Stimulated activated CD4-positive, alpha-beta T cell treated with anti-CD3 and anti-CD28 coated beads, Interleukin-15, amount 100 ng/mL, for 48 hours (primary cell): ENCODE measurements at places on chromosomes 13 and 19.

DNA sequence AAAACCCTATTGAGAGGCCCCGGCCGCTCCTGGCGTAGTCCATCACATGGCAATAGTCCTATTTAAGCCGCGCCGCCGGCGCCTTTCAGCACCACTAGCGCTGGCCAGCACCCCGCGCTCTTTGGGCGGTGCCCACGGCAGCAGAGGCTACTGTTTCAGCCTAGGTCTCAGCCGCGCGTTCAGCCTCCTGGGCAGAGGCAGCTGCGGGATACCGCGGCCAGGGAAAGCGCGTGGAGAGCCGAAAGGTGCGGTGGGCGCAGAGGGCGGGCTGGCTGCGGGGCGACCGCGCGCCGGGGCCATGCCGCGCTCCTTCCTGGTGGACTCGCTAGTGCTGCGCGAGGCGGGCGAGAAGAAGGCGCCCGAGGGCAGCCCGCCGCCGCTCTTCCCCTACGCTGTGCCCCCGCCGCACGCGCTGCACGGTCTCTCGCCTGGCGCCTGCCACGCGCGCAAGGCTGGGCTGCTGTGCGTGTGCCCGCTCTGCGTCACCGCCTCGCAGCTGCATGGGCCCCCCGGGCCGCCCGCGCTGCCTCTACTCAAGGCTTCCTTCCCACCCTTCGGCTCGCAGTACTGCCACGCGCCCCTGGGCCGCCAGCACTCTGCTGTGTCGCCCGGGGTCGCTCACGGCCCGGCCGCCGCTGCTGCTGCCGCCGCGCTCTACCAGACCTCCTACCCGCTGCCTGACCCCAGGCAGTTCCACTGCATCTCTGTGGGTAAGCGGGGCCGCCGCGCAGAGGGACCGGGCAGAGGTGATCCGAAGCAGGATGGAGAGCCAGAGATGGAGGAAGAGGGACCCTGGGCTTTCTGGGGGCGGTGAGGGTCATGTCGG lies at the start of gene GSX1:
Gene GSX1 (plus strand): TSS at position 91 of the 826 bp plus-strand sequence. CDS start 208 bp downstream, at position 299.
- peak; percentile 19 for DNase-seq

GRCh38 chr19:6066661-6067646 lies 43.3 kb downstream of the RFX2 start:
- DNase-seq: no peak

DNA sequence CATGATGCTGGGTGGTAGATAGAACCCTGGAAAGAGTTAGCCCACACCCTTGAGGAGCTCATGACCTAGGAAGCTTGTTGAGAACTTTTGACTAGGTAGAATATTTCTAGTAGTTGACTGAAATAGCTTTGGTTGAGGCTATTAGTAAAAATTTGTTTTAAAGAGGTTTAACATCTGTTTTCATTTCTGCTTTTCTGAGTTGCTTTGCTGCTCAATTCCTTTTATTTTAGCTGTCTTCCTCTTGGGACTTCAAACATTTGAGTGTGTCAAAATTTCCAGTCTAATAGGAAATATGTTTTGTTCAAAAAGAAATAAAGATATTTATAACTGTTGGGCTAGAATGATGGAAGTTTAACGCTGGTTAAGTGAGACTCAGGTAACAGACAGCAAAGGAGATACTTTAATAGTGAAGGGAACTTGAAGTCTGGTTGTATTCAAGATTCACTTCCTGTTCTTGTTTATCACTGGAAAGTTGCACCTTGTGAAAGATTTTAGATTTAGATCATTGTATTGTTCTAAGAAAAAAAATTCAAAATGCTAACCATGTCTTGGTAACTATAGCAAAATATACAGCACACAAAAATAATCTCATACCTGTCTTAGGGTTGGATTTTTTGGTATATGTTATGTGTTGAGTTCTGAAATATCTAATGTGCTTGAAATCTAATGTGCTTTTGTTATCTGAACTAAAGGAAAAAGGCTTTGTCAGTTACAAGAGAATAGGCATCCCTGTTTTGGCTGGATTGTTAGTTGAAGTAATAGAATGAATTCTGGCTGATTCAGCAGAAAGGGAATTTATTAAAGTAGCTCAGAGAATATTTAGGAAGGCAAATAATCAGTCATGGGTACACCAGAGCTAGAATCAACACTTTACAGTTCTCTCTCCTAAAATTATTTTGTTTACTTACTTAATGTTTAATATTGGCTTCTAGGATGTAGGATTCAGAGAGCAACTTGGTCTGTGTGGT lies 24.4 kb upstream of the GPR18 start:
- DNase-seq: no peak

GRCh38 chr13:21744149-21744548 lies 73.3 kb downstream of the FGF9 start:
- DNase-seq: no peak

GRCh38 chr19:56692206-56692895 lies 20.8 kb upstream of the ZNF835 start:
- no peak for DNase-seq

DNA sequence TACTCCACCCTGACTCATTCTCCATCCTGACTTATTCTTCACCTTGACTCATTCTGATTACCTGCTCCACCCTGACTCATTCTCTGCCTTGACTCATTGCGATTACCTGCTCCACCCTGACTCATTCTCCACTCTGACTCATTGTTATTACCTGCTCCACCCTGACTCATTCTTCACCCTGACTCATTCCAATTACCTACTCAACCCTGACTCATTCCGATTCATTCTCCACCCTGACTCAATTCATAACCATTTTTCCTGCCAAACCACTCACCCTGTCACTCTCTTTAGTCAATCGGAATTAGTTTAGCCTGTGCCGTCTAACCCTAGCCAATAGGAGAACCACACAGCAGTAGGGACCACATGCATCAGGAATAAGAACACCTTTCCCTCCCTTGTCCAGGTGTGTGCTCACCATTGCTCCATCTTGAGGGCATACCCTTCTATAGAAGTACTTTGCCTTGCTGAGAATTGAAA lies 1227.4 kb upstream of the PCDH20 start:
- peak; percentile 5 for DNase-seq

GRCh38 chr19:15195371-15196334 lies 5.1 kb downstream of the NOTCH3 start:
- DNase-seq: no peak

DNA sequence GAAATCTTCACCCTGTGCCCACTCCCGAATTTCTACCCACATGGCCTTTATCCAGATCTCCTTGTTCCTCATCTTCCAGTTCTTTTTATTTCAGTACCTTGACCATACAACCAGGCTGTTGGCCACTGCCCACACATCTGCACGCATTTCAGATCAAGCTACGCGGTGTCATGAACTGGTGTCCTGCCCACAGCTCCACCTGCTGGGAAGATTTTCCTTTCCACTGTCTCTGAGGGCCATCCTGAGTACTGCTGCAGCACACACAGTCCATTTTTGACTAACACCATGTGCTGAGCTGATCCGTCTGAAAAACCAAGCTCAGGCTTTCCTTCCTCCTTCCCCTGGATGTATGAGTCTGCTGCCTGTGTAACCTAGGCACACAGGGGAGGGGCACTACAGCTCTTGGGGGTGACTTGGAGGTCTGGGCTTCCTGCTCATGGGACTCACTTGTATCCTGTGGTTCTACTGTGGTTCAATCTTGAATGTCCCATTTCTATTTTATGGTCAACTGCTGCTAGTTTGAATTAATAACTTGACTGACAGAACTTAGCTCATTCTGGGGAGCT lies 71.9 kb downstream of the WASF3 start:
- DNase-seq: no peak

DNA sequence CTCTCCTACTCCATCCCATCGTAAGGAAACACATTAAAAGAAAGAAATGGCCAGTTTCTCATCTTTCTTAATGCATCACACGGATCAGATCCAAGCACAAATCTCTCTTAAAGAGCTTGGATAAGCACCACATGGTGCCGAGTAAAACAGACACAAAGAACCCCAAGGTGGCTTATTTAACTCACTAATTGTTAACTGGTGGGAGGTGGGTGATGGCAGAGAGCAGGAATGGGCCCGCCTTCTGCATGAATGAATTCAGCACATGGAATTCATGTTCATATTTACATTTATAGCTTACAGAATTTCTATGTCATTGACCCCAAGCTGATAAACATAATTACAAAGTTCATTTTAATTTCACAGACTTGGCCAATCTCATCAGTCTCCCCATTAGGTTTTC lies 89.9 kb downstream of the MZT1 start:
- DNase-seq: no peak

DNA sequence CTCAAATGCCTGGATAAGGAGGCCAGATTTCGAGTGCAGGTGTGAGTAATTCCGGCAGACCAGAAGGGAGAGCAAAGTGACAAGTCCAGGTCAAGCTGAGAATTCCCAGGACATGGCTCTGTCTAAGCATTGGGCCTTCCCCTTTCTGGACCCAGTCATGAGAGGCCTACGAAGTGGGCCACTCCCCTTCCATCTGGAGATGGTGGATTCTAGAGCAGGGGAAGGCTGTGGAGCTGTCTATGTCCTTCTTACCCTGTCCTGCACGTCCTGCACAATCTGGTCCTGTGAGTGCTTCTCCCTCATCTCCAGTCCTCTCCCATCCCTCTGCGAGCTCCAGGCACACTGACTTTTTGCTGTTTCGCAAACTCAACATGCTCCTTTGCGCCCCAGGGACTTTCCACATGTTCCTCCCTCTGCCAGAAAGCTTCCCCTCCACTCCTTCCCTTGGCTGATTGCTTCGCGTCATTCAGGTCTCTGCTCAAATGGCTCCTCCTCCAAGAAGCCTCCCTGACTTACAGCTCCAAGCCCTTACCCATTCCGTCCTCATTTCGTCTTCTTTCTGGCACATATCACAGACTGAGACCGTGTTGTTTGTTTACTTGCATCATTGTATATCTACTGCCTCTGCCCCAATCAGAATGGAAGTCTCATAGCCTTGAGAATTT lies 193.2 kb downstream of the URI1 start:
- no peak for DNase-seq

DNA sequence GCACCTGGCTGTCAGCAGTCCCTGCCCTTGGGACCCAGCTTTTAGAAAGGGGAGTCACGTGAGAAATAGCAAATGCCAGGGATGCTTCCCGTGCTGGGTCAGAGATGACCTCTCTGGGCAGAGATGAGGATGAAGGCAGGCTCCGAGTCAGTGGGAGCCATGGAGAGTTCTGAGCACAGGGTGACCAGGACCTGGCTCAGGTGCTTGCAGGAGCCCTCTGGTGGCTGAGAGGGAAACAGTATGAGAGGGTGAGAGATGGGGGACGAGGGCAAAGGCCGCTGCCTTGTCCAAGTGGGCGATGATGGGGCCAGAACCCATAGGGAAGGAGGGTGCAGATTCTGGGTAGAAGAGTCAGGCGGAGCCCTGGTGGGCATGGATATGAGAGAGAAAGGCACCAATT lies 15.8 kb downstream of the TMED1 start:
- no peak for DNase-seq

- DNase-seq: no peak
Observed at GRCh38 chr13:31209841-31210210, 10.1 kb downstream of the B3GLCT start.

DNA sequence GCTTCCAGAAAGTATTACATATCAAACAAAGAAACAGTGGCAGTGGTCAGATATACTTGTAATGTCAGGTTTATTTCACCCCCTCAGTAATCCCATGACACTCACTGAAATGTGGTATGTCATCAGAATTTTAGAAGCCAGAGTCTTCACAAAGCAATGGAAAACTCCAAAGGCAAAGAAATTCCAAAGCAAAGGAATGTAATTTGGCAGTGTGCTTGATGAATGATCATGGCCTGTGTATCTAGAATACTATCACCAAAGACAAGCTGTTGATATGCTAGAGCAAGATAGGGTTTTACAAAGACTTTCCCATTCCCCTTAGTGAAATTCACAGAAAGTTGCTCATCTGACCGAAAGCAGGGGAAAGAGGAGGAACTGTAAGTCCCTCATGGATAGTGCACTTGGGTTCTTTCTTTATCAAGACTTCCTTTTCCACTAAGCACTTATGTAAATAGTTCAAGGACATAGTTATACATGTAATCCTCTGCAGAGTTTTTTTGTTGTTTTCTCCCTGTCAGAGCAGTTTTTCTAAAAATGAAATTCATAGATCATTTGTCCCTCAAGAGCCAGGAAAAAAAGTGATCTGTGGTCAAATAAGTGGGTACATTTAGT lies 243.4 kb downstream of the NHLRC3 start:
- DNase-seq: no peak

- no peak for DNase-seq
Observed at GRCh38 chr13:79602936-79603335, 122.0 kb downstream of the NDFIP2 start.

- DNase-seq: no peak
Observed at GRCh38 chr13:112207129-112207528, 140.2 kb downstream of the SOX1 start.

- no peak for DNase-seq
Observed at GRCh38 chr13:83286737-83287136, 595.5 kb downstream of the SLITRK1 start.

DNA sequence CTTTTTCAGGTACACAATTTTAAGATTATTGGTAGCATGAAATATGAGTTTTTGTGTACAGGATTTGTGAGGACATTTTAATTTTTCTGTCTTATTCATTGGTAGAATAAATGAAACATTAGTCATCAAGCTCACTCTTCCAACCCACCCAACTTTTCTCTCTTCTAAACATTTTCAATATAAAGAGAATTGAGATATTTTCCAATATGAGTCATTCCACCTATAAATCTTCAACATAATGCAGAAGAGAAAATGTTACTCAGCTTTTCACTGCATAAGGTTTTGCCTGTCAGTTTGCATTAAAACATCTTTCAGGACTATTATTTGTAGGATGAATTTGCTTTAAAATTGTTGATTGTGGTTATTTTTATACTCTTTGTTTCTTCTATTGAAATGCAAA lies 330.7 kb downstream of the PCDH20 start:
- DNase-seq: no peak

GRCh38 chr19:53555352-53555751 lies 17.4 kb downstream of the ZNF331 start:
- no peak for DNase-seq

DNA sequence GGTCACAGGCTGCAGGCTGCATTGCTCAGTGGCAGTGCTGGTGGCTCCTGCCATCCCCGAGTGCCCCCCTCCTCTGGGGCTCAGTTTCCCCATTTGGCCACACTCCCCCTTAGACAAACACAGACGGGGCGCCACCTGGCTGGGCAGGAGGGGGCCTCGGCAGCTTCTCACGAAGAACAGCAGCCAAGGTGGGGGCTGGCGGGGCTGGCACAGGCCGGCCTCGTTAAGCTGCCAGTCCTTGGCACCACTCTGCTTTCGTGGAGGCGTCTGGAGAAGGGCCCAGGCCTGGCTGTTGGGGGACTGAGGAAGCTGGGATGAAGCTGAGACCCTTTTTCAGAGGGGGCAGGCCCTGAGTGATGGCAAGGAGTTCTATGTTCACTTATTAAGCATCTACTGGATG lies 3.7 kb upstream of the ZNRF4 start:
- DNase-seq: no peak
